ENCODE measurements at places on chromosomes 7 and 10.

GRCh38 chr10:15313047-15313446, 58.0 kb downstream of the FAM171A1 start:
- no peak for DNase-seq

GRCh38 chr7:141511676-141512396, 39.4 kb upstream of the AGK start:
- no peak for DNase-seq

DNA sequence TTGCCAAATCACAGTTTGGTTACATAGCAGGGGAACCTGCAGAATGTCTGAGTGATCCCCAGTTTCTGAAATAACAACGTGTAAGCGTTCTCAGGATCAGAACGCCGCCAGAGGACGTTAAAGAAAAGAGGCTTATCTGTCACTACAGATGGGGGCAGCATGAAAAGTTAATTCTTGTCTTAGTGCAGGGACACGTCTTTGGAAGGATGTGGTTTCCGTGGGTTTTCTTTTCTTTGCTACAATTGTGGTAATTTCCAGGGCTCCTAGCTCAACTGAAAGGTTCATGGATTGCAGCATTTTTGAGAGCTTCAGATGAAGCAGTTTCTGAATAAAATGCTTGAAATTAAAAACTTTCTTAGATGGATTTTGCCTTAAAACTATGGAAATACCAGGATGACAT, 106.6 kb downstream of the PRKCQ start:
- DNase-seq = no peak

DNA sequence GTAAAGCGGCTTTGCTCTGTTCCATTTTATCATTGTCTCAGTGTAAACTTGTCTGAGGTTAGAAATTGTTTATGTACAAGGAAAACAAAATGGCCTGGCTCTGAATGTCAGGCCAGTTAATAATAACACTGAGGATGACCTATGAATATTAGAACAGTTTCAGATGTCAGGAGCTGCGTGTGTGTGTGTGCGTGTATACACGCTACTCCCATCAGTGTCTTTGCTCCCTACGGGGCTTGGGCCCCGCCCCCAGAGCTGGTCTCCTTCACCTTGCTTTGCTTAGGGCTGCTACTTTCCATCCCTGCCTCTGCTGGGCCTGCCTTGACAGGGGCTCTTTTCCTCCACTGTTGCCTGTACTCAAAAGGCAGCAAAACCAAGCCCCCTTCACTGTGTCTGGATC, 142.3 kb upstream of the BET1 start:
- no peak for DNase-seq

DNA sequence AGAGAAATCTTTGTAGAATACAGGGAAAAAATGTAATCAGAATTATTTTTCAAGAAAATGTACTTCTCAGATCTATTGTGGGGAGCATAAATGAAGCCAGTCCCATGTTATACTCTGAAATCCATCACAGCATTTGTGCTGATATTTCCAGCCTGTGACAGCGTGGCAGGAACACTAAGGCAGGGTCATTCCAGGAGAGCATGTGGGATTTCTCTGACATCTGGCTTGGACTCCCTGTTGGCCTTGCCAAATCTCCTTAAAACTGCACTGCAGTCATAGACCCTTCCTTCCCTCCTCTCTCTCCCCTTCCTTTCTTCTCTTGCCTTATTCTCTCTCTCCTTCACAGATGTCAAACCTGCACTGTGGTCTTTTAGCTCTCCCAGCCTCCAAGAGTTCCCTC, 6.5 kb upstream of the TSPAN13 start:
- no peak for DNase-seq

- no peak for DNase-seq
Measured at GRCh38 chr7:71480791-71481190, 348.8 kb downstream of the GALNT17 start.

- no peak for DNase-seq
Measured at GRCh38 chr7:155452505-155453295, 5.2 kb upstream of the EN2 start.

- DNase-seq = no peak
Measured at GRCh38 chr10:43208147-43209073, 58.5 kb downstream of the RASGEF1A start.

DNA sequence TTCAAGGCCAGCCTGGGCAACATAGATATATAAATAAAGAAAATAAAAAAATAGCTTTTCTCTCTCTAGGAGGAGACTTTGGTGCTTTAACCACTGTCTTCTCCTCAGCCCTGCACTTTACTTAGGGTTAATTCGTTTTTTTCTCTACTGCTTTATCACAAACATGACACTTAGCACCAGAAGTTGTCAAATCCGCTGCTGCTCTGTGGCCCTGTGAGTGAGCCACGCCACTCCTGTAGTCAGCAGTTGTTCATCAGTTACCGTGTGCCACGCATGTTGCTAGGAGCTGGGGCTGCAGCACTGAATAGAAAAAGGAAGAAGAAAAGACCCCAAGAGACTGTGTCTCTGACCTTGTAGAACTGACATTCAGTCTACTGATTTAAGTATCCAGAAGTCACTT, 232.6 kb downstream of the CELF2 start:
- DNase-seq = no peak

GRCh38 chr10:124342136-124342820, 76.4 kb downstream of the OAT start:
- no peak for DNase-seq
